ENCODE measurements at places on chromosomes 13 and 19.

GRCh38 chr19:42286349-42287016 lies 15.4 kb upstream of the PRR19 start:
- DNase-seq: no peak

DNA sequence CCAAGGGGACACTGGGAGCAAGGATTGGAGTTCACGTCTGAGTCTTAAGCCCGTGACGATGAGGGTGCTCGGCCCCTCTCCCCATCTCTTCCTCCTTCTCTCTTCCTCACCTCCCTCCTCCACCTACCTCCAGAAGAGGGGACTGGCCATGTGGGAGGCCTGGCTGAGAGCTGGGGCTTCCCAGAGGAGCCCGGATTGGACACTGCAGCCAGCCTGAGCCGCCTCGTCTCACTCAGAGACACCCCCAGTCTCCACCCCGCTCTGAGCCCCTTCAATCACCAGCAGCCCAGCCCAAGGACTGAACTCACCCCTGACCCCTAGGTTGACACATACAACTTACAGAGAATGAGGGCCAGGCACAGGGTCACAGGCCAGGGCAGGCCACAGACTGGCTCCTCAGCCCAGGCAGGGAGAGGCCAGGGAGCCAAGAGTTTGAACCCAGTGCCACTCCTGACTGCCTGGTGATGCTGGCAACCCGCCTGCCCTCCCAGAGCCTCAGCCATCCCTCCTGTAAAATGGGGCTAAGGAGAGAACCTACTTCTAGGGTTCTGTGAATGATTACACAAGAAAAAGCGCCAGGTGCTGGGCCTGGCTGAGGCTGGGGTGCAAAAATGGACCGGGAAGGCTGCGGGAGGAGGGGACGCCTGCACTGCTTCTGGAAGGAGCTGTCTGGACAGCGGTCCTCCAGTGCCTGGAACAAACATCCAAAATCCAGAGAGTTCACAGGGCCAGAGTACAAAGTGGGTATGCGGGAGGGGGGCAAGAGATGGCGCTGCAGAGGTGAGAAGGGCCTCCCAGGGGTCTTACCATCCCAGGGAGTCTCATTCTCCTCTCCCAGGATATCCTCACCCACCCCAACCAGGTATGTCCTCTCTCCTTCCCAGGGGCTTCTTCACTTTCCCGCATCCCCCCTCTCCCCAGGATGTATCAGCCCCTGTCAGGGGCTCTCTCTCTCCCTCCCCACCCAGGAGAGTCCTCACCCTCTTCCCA lies 1.1 kb downstream of the CD79A start:
- no peak for DNase-seq

- DNase-seq: no peak
These were observed 9.5 kb downstream of the MEF2B start for GRCh38 chr19:19160461-19161035.

DNA sequence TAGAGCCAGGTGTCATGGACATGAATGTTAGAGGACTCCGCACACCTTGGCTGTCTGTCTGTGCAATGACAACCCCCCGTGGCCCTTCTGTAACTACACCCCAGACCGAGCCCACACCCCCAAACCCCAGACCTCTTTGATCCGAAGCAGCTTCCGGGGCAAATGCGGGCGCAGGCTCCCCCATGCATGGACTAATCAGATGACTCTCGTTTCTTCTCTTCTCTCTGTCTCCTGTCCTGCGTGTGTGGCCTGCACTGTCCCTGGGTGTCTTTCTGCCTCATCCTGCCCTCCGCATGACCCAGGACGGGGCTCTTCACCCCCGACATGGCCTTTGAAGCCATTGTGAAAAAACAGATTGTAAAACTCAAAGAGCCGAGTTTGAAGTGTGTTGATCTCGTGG lies 38.9 kb downstream of the TMED1 start:
- no peak for DNase-seq

GRCh38 chr13:97339988-97340749 lies 93.8 kb upstream of the RAP2A start:
- DNase-seq: no peak

GRCh38 chr19:51131780-51132680 lies 7.3 kb downstream of the SIGLEC9 start:
- no peak for DNase-seq

- no peak for DNase-seq
These were observed at the start of gene GJA3 for GRCh38 chr13:20160306-20161274. Gene GJA3 (minus strand): TSS chr13:20161052. CDS start chr13:20143288, 17,764 bp downstream.

Data from non-pigmented ciliary epithelial cell (primary cell).